ENCODE measurements at places on chromosomes 16 and 17.

DNA sequence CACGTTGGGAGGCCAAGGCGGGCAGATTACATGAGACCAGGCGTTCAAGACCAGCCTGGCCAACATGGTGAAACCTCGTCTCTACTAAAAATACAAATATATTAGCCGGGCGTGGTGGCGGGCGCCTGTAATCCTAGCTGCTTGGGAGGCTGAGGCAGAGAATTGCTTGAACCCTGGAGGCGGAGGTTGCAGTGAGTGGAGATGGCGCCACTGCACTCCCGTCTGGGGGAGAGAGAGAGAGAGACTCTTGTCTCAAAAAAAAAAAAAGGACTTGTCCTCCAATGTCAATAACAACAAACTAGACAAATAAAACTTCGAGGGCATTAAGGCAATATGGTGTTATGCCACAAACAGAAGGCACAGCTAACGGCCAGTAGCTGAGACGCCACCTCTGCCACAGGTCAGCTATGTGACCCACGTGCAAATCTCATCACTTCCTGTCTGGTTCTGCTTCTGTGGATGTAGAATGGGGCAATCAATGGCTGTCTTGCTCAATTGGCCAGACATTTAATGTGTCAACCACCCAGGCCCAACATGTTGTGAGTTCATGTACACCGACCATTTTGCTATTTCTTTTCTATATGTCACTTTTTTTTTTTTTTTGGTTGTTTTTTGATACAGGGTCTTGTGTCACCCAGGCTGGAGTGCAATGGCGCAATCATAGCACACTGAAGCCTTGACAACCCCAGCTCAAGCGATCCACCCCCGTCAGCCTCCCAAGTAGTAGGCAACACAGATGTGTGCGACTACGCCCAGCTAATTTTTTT is 834 bp upstream of the TXNDC11 start:
- DNase-seq, result peak; percentile 90

DNA sequence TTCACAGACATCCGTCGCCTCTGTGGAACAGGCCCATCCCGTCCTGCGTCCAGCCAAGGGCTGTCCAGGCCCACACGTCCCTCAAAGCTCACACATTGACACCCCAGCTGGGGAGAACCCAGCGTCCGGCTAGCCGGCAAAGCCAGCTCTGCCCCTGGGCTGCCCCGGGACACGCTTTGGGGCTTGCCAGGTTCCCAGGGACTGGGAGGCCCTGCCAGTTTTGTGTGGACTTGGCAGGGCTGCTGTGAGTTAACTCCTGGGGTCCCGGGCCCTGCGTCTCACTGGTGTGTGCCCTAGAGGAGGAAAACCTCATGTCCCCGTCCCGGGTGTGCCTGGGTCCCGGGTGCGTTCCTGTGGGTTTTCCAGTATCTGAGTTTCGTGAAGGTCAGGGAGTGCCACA is 6.3 kb downstream of the SOX8 start:
- no peak for DNase-seq

GRCh38 chr17:17767154-17767869 is 69.5 kb downstream of the SREBF1 start:
- no peak for DNase-seq

- DNase-seq, result peak; percentile 41
Observed at GRCh38 chr17:51118330-51119195, 2.1 kb downstream of the SPAG9 start.

DNA sequence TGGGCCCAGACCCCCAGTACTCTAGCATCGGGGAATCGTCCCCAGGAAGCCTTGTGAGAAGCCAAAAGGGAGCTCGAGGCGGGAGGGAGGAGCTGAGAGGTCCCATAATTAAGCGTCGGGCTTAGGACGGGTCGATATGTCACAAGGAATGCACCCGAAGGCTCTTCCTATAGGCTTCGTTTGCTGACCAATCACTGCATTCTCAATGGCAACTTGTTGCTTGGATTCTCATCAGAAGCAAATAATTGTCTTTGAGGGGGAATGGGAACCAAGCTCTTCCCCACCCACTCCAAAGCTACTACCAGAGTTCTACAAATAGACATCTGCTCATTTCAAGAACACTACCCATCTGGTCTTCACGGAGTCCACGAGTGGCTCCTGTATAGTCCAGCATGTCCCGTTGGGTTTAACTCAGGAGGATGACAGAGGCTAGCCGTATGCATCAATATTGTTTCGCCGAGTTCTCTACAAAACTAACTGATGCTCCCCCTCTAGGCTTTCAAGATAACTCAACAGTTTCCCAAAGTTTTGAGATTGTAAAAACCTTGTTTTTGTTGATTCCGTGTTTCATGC is 628 bp upstream of the BLMH start:
- no peak for DNase-seq

DNA sequence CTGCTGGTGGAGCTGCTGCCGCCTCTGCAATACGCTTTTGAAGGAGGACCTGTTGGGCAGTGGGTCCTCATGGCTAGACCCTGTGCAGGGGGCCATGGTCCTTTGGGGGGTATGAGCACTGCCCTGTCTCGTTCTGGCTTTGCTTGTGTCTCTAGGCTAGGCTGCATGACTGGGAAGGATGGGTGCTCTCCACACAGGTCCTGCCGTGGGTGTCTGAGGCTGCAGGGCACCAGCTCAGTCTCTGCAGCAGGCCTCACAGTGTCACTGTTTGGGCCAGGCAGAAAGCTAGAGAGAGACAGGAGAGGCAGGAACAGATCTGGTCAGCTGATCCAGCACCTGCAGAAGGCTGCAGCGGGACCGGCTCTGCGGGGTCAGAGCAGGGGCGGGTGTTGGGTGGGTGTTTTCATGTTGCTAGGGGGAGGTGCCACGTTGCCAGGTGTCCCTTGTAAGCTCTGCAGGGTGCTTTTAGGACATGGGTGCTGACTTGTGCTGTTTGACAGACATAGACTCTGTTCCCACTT is 111.4 kb downstream of the SNX29 start:
- DNase-seq, result no peak

DNA sequence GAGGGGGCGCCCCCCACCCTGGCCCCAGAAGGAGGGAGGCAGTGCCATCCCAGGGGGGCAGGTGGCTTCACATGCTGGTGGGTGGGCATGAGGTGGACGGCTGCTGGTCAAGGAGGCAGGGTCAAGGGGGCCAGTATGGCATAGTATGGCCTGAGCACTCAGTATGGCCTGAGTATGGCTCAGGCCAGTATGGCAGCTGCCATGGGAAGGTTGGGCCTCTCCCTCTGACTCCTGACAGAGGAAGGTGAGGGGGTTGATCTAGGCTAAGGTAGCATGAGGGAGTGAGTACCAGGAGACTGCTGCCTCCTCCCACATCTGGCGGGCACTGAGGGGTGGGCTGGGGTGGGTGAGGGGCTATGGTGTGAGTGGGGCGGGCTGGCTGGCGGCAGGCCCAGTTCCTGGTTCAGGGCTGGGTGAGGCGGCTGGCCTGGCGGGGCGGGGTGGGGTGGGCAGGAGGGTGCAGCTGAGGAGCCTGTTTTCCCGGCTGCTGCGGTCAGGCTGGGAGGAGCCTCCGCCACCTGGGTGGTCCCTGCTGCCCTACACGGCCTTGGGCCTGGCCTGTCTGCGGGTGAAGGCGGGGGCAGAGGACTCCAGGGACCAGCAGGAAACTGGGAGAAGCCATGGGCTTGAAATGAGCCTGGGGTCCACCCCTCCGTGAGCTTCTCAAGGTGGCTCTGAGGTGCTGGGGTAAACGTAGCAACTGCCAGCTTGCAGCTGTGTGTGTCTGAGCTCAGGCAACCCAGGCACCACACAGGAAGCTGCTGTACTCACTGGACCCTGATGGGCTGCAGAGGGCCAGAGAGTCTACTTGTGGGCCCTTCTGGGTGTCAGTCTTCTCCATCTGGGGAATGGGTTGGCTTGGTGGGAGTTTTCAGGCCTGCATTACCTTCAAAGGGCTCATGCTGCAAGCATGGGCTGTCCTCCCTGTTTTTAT is 57.0 kb downstream of the RAI1 start:
- no peak for DNase-seq

DNA sequence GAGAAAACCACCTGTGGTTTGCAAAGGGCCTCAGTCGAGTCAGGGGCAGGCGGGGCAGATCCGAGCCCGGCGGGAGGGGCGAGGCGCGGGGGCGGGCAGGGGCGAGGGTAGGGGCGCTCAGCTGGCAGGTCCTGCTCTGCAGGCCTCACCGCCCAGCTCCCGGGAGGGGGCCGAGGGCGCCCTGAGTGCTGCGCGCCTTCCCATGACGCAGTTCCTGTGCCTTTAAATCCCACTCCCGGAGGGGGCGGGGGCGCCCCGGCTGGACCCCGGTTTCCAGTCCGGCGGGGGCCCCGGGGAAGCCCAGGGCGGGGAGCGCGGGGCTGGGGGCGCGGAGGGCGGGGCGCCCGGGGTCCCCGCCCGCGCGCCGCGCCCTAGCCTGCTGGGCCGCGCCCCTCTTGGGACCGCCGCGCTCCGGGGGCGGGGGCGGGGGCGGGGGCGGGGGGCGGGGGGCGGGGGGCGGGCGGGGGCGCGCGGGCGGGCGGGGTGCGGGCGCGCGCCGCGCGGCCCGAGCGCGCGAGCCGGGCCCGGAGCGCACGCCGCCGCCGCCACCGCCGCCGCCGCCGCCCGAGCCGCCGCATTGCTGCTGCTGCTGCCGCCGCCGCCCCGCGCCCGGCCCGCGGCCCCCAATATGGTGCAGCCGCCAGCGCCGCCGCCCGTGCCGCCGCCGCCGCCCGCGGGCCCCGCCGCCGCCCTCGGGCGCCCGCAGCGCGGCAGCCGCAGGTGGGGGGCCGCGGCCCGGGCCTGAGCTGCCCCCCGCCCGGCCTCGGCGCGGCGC is at the start of gene JPH3:
Gene JPH3 (plus strand): TSS at position 508 of the 775 bp plus-strand sequence. CDS start 639 bp downstream, outside the sequence.
- no peak for DNase-seq

- DNase-seq, result no peak
Observed at GRCh38 chr17:27546624-27547300, 84.2 kb upstream of the LGALS9 start.

DNA sequence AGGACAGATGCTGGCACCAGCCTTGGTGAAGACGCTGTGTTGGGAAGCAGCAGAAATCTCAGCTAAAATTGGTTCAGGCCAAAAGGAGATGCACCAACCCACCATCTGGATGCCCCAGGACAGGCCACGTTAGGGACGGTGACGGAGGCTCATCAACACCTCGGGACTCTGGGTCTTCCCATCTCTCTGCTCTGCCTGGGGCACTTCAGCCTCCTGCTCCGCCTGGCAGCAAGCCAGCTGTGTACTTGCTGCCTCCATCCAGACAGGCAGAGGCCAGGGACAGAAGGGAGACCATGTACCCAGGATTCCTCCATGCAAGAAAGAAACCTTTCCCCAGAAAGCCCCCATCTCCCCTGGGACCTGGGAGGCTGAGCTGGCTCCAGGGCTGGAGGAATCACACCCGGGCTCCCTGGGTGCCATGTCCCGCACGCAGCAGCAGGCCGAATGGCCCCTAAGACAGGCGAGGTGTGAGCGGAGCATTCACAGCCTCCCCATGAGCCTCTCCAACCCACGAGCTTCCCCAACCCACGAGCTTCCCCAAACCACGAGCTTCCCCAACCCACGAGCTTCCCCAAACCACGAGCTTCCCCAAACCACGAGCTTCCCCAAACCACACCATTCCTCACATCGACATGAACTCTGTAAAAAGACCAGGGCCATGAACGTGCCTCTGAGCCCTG is 274.5 kb downstream of the C16orf95 start:
- DNase-seq, result no peak

- no peak for DNase-seq
Observed at GRCh38 chr17:58351182-58351581, 819 bp downstream of the SUPT4H1 start.

GRCh38 chr17:60139438-60140285 is 10.1 kb upstream of the CA4 start:
- DNase-seq, result no peak

DNA sequence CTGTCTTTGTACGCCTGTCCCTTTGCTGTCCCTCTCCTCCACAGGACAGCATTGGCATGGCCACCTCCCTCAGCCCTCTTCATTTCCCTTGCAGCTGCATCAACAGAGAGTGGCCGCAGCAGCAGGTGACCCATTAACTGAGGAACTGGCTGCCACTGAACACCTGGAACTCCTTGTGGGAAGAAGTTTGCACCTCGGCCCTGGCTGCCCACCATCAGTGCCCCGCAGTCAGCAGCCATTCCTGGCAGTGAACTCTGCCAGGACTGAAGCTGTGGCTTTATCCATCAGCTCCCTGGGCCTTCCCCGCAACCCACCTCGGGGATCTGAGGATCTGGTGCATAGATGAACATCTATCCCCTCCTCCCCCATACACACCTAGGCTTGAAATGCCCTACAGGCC is 13.1 kb upstream of the RNF135 start:
- no peak for DNase-seq

DNA sequence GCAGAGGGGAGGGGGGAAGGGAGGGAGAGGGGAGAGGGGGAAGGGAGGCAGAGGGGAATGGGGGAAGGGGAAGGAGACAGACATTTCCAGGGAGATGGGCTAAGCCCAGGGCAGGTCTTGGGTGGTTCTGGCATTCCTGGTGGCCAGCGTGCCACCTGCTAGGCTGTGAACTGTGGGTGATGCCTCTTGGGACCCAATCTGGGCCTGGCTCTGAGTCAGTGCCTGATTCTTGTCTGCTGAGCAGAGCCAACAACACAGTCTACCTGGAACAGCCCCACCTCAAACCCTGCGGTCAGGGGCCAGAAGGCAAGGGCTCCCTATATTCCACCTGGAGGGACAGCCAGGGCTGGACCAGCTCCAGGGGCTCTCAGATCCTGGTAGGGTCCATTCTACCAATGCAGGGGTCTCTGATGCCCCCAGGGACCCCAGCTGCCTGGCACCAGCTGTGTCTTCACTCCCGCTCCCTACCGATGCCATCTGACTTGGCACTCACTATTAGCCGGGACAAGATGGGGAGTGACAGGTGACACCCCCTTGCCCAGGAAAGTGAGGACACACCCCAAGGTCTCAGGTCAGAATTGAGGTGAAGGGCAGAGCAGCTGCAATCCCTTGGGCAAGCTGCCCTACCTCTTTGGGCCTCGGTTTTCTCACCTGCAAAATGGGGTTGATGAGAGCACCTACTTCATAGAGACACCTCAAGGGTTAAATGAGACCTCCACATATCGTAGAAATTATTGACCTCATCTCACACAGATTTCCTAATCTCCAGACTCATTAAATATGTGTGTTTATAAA is 87.2 kb downstream of the LITAF start:
- no peak for DNase-seq

DNA sequence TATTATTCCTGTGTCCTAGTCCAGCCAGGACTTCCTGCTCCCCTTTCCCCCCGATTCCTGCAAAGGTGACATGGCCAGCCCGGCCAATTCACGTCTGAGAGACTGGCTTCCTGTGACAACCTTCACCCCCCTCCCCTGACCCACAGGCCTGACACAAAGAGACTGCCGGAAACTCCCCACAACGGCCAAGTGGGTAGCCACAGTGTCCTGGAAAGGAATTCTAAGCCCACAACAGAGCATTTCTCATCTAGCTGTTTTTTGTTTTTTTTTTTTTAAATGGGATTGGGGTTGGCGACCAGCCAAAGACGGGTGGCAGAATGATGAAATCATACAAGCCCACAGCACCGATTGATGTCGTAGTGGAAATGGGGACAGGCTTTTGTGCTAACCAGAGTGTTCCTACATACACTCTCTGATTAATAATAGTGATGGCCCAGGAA is 2.8 kb upstream of the XAF1 start:
- DNase-seq, result peak; percentile 37

GRCh38 chr16:8511464-8511863 is 78.8 kb downstream of the TMEM114 start:
- no peak for DNase-seq

- DNase-seq, result no peak
Observed at GRCh38 chr16:71426069-71426879, 15.6 kb downstream of the TLE7 start.
